HT1080 (cell line): ENCODE measurements at places on chromosomes 1 and 21.

DNA sequence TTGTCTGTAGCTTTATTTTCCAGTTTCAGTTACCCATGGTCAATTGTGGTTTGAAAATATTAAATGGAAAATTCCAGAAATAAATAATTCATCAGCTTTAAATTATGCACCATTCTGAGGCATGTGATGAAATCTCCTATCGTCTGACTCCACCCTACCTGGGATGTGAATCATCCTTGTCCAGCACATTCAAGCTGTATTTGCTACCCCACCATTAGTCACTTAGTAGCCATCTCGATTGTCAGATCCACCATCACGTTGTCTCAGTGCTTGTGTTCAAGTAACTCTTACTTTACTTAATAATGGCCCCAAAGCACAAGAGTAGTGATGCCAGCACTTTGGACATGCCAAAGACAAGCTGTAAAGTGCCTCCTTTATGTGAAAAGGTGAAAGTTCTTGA, 4.0 kb downstream of the STPG1 start:
- peak; percentile 83 for DNase-seq

DNA sequence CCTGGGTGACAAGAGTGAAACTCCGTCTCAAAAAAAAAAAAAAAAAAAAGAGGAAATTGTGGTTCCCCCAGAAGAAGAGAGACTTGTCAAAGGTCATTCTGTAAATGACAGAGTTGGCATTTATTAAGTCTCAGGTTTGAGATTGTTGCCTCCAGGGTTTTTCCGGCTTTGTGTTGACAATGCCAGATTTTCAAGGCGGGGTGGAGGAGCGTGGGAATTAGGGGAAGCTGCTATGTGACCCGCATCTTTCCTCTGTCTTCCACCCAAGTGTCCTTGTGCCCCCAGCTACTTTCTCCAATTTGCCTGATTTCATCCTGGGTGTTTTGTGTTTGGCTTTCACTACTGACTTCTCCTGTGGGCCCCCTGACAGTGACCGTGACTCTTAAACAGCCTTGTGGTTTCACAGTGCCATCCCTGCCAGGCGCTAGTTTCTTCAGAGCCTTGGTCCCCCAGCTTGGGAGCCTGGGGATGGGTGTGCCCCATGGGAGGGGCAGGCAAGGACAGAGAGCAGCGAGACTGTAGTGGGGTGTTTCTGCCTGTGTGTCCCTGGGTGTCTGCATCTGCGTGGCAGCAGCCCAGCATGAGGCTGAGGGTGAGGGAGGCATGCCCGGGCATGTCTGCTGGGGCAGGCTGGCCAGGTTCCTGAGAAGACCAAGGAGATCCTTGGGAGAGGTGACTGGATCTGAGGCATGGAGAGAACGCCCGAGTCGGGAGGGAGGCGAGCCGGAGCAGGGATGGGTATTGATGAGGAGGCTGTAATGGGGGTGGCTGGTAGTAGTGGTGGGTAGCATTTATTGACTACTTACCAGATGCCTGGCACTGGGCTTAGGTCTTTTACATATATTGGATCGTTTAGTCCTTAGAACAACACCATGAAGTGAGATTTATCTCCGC, 46.3 kb downstream of the IER5 start:
- peak; percentile 57 for DNase-seq

DNA sequence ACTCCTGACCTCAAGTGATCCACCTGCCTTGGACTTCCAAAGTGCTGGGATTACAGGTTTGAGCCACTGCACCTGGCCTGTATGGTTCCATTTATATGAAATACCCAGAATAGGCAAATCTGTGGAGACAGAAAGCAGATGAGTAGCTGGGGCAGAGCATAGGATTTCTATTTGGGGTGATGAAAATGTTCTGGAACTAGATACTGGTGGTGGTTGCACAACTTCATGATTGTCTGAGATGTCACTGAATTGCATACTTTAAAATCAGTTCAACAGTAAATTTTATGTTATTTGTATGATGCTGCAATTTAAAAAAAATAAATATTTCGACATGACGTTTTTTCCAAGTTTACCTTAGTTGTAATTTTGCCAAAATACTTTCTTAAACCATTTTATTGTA, 23.9 kb downstream of the ITSN1 start:
- no peak for DNase-seq

GRCh38 chr21:41876928-41877652, 2.1 kb downstream of the PRDM15 start:
- DNase-seq: no peak

GRCh38 chr1:36883315-36883949, 150.9 kb downstream of the GRIK3 start:
- DNase-seq: no peak

DNA sequence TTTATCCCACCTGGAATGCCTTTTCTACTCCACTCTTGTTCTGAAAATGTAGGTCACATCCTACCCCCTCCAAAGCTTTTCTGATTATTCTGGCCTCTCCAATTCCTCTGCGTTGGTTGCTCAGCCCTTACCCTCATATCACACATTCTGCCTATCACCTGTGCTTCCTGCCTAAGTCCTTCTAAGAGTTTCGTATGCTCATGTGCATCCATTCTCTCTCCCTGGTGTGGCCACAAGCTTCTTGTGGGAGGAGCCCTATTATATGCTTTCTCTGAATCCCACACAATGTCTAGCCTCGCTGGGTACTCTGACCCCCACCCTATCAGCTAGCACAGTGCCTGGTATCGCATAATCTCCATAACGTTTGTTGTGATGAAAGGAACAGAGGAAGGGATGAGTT, 54.2 kb downstream of the CD58 start:
- DNase-seq: no peak

DNA sequence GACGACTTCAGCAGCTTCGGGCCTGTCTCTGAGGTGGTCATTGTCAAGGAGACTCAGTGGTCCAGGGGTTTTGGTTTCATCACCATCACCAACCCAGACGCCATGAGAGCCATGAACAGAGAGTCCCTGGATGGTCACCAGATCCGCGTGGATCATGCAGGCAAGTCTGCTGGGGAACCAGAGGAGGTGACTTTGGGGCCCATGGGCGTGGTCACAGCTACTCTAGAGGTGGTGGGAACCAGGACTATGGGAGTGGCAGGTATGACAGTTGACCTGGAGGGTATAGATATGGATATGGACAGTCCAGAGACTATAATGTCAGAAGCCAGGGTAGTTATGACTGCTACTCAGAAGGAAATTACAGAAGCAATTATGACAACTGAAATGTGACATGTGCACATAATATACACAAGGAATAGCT, 19.3 kb upstream of the METTL13 start:
- DNase-seq: no peak

GRCh38 chr21:38494703-38495102, 3.6 kb downstream of the ERG start:
- DNase-seq: no peak

DNA sequence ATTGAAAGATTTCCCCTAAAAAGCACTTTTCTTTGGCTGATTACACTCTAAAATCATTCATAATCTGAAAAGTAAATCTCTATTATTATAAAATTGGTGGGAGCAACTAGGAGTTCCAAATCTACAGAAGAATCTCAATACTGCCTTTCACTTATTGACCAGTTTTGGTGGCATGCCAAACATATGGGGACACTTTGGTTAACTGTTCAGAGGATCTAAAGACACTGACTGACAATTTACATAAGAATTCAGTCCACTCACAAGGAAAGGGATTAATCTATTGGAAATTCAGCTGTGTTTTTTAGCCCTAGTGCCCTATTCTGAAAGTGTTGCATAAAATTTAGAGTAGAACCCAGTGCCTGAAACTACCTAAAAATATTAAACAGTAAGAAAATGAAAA, 113.6 kb downstream of the LRRC40 start:
- no peak for DNase-seq

DNA sequence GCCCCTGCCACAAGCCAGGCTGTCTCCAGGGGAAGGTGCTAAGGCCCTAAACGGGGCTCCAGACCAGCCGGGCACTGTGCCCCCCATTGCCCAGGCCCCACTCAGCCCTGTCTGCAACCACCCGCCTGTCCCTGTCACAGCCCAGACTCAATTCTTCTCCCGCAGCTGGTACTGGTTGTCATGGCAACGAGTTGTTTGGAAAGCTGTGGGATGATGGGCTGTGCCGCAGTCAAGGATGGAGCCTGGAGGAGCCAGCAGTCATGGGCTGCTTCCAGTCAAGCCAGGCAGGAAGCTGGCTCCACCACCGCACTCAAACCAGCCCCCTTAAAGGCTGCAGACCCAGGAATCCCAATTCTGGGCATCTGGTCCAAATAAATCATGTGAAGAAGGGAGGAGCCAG, 4.2 kb downstream of the SPOCD1 start:
- peak; percentile 50 for DNase-seq

- DNase-seq: peak; percentile 99
Observed at GRCh38 chr21:35664683-35665082, 395.6 kb downstream of the SETD4 start.

- DNase-seq: no peak
Observed at GRCh38 chr1:207335695-207336363, 14.4 kb downstream of the CD55 start.

- no peak for DNase-seq
Observed at GRCh38 chr1:44154049-44154448, 12.6 kb upstream of the KLF18 start.

GRCh38 chr21:24693779-24694178, 913.5 kb downstream of the MRPL39 start:
- peak; percentile 31 for DNase-seq

GRCh38 chr21:34105947-34106541, 32.7 kb downstream of the MRPS6 start:
- no peak for DNase-seq

- DNase-seq: peak; percentile 73
Observed at GRCh38 chr1:216700779-216701178, 22.4 kb downstream of the ESRRG start.

- DNase-seq: peak; percentile 80
Observed at GRCh38 chr21:45607021-45607908, 36.3 kb upstream of the PCBP3 start.

DNA sequence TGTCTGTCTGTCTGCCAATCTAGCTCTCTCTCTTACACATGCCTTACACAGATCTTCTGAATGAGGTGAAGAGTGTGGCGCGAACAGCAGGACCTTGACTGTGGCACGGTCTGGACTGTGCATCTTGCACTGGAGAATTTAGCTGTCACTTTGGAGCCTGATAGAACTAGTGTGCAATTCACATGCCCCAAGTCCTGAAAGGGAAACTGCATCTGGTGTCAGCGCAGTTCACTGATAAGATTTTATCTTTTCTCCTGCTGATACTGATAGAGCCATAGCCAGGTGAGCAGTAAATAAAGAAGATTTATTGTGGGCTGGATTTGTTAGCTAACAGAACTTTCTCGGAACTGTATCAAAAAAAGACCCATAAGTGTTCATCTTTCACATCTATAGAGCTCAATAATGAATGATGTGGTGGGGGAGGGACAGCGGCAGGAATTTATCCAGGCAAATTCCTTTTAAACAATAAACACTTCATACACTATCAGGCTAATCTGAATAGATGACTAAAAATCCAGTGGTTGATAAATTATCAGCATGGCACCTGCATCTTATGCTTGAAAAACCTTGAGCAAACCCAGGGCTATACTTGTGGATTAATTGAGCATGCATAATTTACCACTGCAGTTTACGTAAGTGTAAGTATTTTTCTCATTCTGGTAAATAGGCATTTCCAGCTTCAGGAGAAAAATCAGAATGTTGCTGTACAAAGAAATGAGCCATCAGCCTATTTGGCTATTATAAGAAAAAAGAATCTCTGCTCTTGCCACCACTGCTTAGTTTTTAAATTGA, 104.1 kb downstream of the NTNG1 start:
- no peak for DNase-seq

GRCh38 chr1:109617291-109617801, 2.1 kb downstream of the GNAT2 start:
- DNase-seq: peak; percentile 91

GRCh38 chr1:58619286-58620054, 42.4 kb upstream of the TACSTD2 start:
- no peak for DNase-seq

- DNase-seq: peak; percentile 91
Observed at GRCh38 chr1:7893529-7894180, 40.8 kb upstream of the UTS2 start.

DNA sequence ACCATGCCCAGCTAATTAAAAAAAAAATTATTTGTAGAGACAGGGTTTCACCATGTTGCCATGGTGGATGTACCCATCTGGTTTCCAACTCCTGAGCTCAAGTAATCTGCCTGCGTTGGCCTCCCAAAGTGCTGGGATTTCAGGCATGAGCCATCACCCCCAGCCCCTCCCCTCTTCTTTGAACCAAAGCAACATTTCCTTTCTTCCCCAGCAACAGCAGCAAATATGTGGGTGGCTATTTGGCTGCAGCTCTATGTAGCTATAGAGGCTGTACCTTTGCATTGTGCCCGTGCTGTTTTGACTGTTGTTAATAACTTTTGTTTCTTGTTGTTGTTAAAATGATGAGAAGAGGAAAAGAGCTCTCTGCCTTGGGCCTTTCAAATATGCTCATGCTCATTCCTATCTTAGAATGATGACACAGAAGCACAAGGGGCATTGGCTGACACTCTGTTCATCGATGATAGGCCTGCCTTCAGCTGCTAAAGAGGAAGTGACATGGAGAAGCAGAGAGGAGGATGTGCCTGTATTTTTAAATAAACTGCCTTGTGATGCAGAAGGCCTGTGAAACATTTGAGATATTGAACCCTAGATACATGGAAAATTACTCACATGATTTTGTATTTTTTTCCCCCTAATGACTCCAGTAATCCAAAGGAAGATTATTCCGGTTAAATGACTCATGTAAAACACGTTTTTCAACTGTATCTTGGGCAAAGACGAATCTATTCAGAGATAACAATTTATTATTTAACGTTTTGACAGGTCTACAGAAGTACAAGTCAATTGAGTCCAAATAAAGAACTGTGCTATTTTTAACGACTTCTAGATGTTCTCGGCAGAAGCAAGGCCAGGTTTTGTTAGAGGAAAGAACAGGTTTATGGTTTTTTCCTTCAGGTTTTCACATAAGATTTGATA, 20.5 kb upstream of the XPR1 start:
- peak; percentile 26 for DNase-seq

DNA sequence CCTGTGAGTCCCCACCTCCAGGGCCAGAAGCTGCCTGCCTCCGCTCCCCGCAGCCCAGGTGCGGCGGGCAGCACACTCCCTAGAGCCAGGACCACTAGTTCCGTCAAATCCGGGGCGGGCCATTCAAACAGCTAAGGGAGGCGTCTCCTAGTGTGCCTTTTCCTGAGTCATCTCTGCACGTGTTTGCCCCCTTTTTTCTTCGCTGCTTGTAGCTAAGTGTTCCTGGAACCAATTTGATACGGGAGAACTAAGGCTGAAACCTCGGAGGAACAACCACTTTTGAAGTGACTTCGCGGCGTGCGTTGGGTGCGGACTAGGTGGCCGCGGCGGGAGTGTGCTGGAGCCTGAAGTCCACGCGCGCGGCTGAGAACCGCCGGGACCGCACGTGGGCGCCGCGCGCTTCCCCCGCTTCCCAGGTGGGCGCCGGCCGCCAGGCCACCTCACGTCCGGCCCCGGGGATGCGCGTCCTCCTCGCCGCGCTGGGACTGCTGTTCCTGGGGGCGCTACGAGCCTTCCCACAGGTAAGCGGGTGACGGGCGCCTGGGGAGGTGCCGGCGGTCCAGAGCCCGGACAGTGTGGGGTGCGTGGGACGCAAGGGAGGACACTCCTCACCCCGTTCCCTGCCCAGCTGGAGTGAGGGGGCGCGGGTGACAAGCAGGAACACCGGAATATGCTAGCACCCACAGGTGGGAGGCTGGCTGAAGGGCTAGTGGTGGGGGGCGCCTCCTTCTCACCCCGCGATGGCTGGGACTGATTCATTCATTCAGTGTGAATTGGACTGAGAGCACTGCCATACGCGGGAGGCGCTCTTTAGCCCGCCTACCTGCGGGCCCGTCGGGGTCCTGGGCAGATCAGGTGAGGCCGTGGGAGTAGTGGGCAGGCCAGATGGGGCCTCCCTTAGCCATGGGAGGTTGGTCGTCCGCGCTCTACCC, at the start of gene TNFRSF8:
Gene TNFRSF8, plus strand, starts transcription at position 163 of the 932 bp plus-strand sequence. Its CDS starts 296 bp downstream, at position 459.
- peak; percentile 63 for DNase-seq
